ENCODE measurements at places on chromosomes 2 and 18.
A peak's percentile ranks its signal among the peaks of the same experiment; 100 is the strongest.

DNA sequence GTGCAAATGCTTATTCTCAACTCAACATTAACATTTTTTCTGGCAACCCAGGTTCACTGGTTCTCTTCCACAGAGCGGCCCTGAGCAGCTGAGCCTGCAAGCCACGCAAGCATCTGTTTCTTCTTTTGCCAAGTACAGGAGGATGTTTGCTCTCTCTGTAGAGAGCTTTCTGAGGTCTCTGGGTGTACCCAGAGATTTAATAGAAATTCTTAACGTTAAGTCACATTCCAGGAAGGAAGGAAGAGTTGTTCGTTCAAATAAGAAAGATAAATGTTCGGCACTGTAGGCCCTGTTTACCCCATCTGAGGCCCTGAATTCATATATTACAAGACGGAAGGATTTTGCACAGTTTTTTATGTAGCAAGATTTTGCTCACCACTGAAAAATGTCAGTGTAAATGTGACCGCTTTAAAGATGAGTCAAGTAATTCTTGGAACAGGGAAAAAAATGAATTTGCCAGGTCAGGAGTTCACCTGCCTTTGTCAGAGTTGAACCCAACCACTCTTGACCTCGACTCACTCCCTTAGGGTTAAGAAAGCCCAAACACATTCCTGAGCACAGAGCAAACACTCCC is 30.1 kb downstream of the KCTD18 start:
- no peak for DNase-seq

DNA sequence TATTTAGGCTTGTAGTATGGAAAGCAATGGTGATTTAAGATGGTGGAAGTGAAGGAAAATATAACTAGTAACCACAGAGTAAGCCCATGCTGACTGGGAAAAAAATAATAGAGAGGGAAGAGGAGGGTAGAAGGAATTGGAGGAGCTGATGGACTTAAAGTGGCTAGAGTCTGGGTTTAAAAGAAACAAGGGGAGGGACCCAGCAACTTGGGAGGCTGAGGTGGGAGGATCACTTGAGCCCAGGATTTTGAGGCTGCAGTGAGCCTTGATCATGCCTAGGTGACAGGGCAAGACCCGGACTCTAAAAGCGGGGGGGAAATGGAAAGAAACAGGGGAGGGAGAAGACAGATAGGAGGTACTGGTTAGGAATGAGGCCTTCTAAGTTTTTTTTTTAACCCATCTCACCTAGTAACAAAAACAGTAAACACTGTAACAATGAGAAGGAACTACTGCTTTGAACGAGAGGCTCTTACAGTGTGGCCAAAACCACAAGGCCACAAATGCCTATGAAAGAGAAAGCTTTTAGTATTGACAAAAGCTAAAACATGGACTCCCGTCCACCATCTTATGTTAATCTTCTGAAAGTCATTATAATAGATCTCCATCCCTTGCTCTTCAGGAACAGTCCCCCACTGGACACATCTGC is 26.6 kb downstream of the METTL8 start:
- peak; percentile 18 for DNase-seq

DNA sequence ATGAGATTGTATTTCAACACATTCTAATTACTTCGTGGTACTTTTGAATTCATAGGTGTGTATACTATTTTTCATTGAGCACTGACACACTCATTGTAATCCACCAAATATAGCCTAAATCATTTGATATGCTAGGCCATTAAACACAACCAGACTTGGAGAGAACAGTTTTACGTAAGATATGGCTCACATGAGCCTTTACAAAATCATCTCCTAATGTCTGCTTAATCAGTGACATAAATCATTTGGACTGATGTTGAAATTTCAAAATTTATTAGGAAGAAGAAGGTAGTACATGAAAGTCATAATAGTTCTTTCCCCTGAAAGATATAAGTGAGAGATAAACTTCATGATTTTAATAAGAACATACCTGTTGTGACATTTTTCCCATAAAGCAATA is 550.2 kb upstream of the LINC00305 start:
- DNase-seq = no peak

DNA sequence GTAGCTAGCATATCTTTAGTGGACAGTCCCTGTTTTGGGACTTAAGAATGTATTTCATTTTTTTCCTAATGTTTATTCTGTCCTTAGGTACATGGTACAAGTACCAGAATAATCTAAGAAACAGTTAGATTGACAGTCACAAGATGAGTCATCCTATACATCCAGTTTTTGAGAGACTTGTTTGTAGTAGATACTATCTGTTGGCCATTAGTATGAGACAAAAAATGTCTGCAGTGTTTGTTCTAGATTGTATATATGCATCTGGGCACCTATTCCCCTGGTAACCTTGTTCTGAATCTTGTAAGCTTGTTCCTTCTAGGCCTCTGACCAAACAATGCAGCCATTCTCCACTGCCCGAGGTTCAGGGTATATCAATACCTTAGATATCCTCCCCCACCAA is 1343.5 kb downstream of the SUCLG1 start:
- DNase-seq = no peak

- DNase-seq = no peak
Measured at GRCh38 chr2:98263362-98263761, 82.9 kb upstream of the CNGA3 start.

- DNase-seq = no peak
Measured at GRCh38 chr2:71796174-71796593, 342.8 kb downstream of the DYSF start.

DNA sequence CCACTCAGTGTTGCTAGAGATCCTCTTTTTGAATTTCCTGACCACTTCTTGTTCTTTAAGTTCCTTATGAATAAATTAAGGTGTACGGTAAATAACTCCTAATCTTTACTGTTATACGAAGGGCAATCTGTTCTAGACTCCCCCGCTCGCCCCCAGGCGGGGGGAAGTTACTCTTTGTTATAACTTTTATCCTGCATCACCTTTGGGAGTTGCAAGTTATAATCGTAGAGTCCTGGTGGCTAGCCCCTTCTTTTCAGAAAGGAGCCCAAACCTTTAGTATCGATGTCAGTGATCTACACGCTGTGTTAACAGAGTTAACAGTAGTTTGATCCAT is 652 bp downstream of the GCA start:
- no peak for DNase-seq

DNA sequence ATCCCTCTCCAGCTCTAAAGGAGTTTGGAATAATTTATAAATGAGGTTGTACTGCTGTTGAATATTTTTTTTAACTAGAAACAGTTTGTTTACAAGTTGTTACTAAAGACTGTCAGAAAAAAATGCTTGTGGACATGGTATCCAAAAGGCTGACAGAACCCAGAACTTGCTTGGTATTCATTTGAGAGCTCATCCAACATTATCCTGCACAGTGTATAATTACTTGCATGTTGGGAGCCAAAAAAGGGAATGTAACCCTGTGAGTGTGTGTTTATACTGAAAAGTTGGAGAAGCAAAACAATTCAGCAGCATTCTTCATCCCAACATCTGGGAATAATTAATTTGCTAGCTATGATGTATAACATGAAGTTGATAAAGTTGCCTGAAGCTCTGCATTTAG is 42.1 kb upstream of the EHBP1 start:
- no peak for DNase-seq

- no peak for DNase-seq
Measured at GRCh38 chr18:5543773-5544389, at the start of gene EPB41L3. TSS of gene EPB41L3 (minus strand) at chr18:5543997. CDS start at chr18:5489183, 54,814 bp downstream.

DNA sequence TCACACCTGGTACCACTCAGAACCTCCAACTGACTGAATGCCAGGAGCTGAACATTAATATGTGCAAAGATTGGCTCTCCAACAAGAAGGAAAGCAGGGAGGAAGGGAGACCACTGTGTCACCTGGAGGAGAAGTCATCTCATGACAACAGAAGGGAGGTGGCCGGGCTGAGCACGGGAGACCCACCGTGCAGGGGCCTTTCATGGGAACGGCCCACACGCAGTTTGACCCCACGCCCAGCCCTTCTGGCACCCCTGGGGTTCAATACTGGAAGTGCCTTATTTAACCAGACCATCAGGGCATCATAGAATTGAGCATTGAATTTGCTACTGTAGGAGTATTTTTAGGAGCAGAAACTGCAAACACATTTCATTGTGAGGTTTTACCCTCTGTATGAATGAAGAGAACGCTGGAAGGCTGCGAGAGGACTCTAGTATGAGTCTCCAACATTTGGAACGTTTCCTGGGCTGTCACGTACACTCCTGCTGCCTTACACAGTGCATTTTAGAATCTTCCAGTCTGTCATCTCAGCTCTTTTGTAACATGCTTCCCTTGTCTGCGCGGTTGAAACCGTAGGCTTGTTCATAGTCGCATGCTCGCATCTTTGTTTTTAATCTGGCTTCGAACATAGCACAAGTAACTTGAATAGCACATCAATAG is 132.1 kb downstream of the NFATC1 start:
- DNase-seq = no peak

DNA sequence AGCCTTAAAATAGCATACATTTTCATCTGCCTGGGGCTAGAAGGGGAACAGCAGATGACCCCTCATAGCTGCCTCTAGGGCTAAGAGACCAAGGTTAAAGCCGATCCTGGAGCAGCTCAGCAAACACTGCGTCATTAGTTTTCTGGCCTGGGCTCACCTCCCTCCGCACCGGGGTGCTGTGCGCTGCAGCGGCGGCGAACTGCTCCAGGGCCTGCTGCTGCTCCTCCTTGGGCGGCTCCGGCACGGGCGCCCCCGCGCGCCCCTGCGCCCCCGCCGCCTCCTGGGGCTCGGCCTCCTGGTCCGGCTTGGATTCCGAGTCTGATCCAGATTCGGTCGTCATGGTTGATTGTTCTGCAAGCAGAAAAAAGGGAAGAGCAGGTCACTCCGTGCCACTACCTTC is 55.0 kb downstream of the EPB41L3 start:
- no peak for DNase-seq

- no peak for DNase-seq
Measured at GRCh38 chr2:126687503-126687902, 31.5 kb downstream of the GYPC start.

All from GM19239 (cell line).